ENCODE measurements at places on chromosomes 13 and 19.

DNA sequence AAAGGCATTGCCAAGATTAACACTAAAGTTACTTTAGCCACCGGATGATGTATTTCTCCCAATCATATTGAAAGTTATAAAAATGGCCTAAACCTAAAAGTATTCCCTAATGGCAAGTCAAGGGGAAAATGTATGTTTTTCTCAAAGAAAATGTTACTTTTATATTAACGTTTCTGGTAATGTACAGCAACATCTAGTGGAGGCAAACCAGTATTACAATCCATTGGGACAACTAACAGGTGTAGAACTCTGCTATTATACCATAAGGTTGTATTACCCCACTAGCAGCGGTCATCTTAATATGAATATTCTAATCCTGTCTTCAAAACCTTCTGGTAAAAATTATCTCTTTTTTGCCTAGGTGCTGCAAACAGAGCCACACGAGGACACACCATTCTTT, 69.2 kb downstream of the ZNF100 start:
- no peak for DNase-seq

DNA sequence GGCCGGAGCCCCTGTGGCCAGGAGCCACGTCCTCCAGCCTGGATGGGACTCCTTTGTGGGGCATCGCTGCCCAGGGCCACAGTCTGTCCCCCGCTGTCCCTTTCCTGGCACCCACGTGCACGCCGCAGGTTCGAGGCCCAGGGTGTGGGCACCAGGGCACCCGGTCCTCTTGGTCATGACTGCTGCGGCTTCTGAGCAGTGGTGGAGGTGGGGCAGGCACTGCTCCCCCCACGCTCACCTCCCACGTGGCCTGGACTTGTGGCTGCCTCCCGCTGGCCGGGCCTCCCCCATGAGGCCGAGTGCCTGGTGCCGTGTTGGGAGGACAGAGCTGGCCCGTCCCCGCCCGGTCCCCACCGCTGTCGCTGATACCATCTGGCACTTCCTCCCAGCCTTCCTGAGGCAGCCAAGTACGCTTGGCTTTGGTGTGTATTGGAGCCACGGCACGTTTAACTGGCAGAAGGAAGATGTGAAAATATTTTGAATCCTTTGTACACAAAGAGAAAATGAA, 12.8 kb downstream of the SPPL2B start:
- DNase-seq = no peak

DNA sequence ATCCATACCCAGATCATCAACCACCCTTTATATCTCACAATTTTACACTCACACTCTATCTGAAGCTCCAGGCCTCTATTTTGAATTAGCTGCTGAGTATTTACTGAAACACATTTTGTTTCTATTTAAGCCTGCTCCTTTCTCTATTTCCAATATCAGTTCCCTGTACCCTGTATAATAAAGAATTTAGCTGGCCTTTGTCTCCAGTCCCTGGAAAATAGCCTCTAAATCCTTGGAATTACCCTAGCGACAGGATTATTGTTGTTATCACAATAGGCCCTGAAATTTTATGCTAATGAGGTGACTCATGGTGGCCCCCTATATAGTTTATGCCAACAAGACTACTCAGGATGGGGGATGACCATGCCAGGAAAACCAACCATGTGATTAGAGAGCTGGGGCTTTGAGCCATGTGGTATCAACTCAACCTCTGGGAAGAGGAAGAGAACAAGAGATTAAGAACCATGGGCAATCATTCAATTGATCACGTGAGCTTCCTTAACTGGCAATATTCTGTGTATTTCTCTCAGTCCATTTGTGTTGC, 72.7 kb downstream of the KATNAL1 start:
- no peak for DNase-seq

GRCh38 chr13:19048381-19048780, 133.2 kb downstream of the TUBA3C start:
- no peak for DNase-seq

DNA sequence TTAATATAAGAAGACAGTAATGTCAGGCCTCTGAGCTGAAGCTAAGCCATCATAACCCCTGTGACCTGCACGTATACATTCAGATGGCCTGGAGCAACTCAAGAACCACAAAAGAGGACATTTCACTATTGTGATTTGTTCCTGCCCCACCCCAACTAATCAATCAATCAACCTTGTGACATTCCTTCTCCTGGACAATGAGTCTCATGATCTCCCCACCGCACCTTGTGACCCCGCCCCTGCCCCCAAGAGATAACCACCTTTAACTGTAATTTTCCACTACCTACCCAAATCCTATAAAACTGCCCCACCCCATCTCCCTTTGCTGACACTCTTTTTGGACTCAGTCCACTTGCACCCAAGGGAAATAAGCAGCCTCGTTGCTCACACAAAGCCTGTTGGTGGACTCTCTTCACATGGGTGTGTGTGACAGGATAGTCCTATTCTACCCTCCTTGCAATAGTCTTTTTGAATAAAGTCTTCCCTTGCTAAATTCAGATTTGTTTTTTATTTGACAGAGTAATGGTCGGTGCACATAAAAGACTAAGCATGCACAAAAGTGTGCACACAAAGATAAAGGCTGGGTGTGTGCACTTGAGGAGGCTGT, 14.0 kb downstream of the CD70 start:
- DNase-seq = no peak

- no peak for DNase-seq
Observed at GRCh38 chr19:2308114-2308556, at the start of gene LINGO3. LINGO3 (minus strand) TSS chr19:2308154; CDS start chr19:2291776, 16,378 bp downstream.

DNA sequence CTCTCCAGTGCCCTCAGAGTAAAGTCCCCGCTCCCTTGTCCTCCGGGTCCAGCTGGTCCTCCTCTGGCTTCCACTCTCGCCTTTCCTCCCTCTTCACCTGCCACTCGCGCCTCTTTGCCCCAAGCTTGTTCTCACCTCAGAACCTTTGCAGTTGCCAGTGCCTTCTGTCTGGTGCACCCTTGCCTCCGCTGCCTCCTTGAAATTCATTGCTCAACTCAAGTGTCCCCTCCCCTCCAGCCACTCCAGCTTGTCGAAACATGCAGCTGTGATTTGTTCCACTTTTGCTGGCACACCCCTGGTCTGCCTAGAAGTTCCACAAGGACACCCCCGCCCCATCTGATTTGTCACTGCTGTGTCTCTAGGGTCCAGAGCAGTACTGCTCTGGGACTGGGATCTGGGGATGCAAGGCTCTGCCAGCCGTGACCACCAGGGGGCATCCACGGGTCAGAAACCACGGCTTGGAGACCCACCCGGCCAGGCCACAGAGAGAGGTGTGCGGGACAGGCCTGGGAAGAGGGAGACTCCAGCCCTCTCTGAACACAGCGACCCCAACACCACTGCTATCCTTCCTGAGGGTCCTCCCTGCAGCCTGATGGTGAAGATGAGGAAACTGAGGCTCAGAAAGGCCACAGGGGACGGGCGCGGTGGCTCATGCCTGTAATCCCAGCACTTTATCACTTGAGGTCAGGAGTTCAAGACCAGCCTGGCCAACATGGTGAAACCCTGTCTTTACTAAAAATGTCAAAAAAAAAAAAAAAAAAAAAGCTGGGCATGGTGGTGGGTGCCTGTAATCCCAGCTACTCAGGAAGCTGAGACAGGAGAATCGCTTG, 49.9 kb downstream of the AP1M1 start:
- no peak for DNase-seq

DNA sequence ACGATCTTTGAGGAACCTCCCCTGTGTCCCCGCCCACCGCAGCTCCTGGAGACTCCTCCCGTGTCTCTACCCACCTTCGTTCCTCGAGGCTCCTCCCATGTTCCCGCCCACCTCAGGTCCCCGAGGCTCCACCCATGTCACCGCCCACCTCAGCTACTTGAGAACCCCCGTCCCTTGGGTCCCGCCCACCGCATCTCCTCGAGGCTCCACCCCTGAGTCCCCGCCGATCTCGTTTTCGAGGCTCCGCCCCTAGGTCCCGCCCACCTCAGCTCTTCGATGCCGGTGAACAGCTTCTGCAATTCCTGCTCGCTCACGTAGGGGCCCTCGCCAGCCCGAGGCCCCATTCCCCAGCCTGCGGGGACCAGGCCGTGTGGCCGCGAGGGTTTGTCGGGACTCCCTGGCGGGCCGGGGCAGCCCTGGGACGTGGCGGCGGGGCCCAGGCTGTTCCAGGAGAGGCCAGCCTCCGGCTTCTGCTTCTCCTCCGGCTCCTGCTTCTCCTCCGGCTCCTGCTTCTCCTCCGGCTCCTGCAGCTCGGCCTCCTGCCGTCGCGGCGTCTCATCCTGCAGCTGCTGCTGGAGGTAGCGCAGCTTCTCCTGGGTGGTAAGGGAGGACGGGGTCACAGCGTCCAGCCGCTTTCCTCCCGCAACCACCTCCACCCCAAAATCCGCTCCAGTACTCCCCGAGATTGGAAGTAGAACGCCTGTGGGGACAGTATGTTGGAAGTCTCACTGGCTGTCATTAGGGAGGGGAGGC, 16.7 kb downstream of the TSKS start:
- no peak for DNase-seq

DNA sequence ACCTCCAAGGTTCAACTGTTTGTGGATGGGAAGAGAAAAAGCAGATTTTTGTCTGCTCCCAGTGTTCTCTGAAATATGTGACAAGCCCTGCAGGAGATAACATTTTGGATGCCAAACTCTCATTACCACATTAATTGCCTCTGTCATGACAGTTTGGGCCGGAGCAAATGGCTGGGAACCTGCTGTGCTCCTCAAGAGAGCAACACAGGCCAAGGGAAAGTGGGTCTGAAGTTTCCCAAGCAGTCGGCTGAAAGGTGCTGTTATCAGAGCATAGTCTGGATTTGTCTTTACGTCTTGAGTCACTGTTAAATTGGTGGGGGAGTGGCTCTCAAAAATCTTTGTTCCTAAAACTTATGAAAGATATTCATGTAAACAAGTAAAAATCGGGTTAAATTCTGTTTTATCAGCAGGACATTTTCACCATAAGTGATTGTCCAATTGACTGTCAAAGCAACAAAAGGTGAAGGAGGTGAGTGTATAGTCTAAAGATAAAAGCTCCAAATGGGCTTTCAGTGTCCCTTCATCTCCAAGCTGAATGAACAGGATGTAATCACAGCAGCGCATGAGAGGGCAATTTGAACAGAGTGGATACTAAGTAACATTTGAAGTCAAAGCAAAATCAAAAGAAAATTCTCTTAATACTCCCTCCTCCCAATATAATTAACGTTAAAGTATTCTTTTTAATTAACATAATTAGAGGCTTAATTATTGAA, 844.8 kb downstream of the PCDH17 start:
- no peak for DNase-seq

DNA sequence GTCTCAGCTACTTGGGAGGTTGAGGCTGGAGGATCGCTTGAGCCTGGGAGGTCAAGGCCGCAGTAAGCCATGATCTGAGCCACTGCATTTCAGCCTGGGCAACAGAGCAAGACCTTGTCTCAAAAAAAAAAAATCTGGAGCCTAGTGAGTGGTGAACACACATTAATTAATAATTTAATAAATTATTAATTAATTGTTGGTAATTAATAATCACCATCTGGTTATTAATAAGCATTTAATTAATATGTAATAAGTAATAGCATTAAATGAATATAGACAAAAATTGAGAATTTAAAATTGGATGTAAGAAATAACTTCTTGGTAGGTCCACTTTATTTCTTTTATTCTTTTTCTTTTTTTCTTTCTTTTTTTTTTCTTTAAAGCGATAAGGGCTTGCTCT, 31.9 kb upstream of the CEBPA start:
- DNase-seq = no peak

GRCh38 chr13:111532111-111532510, 211.7 kb downstream of the TEX29 start:
- no peak for DNase-seq

GRCh38 chr13:112330479-112331381, 45.4 kb upstream of the SPACA7 start:
- DNase-seq = no peak

DNA sequence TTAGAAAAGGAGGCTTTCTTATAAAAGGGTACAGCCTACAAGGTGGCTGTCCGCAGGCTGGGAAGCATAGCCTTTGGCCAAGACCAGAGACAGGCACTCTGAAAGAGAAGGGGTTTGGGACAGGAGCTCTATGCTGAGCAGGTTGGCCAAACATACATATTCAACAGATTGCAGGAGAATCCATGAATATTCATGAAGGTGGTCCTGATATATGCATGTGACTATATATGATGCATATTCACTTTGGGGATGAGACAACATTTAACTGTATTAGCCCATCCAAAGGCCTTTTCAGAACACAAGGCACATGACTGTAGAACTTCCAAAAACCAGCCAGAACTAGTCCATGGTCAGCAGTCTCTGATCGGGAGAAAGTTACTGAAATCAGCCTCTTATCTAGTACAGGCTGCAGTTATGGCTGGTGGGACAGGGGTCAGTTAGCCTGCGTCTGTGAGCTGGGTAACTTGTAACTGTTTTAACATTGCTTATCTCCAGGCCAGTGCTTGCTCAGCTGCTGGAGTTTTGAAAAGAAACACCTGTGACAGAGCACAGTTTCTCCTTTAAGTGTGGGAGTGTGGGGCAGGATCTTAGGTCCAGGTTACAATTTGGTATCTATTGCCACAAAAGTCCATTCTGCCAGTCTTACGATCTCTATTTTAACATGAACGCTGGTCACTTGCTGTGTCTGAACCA, 924.2 kb downstream of the UQCRFS1 start:
- DNase-seq = no peak

DNA sequence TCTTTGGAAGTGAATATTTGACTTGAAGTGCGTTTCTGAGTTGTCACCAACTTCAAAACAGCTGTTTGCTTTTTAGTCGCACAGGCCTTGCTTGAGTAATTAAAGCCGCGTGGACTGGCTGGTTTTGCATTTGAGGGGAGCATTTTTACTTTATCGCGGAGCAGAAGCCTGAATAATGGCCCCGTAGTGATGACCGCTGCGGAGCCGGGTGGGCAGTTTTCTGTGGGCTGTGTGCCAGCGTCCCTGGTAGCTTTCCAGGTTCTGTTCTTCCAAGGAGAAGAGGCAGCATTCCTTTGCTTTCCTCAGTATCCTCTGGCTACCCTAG, 1.1 kb downstream of the NAA16 start:
- peak; percentile 1 for DNase-seq

GRCh38 chr13:74289861-74290773, 155.9 kb upstream of the KLF12 start:
- DNase-seq = peak; percentile 11

DNA sequence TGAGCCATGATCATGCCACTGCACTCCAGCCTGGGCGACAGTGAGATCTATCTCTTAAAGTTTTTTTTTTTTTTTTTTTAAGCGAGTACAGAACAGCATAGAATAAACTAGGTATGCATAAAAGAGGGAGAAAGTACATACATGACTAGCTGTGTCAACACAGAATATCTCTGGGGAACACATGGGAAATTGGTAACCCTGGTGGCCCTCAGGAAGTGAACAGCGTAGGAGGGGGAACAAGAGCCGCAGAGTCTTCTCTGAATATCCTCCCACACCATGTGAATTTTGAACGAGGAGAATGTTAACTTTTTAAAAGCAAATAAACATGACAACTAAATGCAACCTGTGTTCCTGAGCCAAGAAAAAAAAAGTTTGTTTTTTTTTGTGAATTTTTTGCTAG, 15.2 kb downstream of the PHLDB3 start:
- no peak for DNase-seq

GRCh38 chr19:4877753-4878490, 10.5 kb upstream of the PLIN3 start:
- DNase-seq = peak; percentile 71

GRCh38 chr19:35025969-35026368, 4.3 kb upstream of the SCN1B start:
- DNase-seq = no peak

- DNase-seq = no peak
Observed at GRCh38 chr13:33739254-33739653, 78.7 kb upstream of the RFC3 start.

GRCh38 chr13:62299988-62300387, 884.3 kb upstream of the PCDH20 start:
- no peak for DNase-seq

GRCh38 chr13:48961379-48961778, 14.3 kb upstream of the FNDC3A start:
- no peak for DNase-seq
